ENCODE measurements at places on chromosomes 13 and 19.

DNA sequence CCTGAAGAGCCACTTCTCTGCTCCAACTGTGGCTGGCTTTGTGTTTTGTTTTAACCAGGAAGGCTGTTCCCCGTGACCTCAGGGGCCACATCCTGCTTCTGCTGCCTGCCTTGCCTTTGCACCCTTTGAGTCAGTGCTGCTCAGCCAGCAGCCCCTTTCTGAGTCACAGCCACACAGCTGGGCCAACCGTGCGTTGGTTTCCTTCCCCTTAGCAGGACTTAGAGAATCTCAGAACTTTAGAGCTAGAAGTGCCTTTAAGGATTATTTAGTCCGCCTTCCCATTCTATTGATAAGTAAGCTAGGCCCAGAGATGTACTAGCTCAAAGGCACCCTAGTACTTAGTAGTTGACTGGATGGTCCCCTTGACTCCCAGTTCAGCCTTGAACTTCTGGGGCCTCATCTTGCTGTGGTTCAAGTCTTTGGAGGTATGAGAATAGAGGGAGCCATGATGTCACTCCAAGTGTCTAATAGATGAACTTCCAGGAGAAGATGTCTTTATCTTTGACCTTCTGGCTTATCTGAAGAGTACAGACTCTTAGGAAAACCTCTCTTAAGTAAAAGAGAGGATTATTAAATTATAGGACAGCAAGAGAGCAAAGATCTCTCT, 8.0 kb downstream of the RGCC start:
- DNase-seq = peak; percentile 10

GRCh38 chr19:6736169-6736916, 1.0 kb downstream of the GPR108 start:
- peak; percentile 91 for DNase-seq

DNA sequence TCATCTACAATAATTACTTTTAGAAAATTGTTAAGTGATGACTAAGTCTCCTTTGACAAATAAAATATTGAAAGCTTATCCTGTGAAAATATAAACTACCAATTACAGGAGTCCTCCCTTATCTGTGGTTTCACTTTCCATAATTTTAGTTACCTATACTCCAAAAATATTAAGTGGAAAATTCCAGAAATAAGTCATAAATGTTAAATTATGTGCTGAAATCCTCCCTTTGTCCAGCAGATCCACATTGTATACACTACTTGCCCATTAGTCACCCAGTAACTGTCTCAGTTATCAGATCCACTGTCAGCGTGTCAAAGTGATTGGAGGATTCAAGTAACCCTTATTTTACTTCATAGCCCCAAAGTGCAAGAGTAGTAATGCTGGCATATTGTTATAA, 98.1 kb downstream of the SERP2 start:
- no peak for DNase-seq

DNA sequence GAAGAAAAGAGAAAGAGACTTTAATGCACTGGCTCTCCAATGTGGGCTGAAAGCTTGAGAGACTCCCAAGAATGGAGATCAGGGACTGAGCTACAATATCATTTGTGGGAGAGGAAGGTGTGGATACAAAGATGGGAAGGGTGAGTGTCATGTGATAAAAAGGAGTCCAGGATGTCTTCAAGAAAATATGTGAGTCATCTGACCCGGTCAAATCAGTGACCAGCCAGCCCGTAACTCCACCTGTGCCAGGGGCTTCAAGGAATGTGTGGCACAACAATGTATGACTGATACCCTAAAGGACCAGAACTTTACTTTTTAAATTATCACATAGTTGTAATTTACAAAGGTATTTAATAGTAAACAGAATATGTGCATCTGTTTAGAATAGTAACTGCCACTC, 97.2 kb downstream of the DOCK9 start:
- no peak for DNase-seq

- no peak for DNase-seq
Measured at GRCh38 chr13:113141601-113141970, 16.9 kb upstream of the PROZ start.

DNA sequence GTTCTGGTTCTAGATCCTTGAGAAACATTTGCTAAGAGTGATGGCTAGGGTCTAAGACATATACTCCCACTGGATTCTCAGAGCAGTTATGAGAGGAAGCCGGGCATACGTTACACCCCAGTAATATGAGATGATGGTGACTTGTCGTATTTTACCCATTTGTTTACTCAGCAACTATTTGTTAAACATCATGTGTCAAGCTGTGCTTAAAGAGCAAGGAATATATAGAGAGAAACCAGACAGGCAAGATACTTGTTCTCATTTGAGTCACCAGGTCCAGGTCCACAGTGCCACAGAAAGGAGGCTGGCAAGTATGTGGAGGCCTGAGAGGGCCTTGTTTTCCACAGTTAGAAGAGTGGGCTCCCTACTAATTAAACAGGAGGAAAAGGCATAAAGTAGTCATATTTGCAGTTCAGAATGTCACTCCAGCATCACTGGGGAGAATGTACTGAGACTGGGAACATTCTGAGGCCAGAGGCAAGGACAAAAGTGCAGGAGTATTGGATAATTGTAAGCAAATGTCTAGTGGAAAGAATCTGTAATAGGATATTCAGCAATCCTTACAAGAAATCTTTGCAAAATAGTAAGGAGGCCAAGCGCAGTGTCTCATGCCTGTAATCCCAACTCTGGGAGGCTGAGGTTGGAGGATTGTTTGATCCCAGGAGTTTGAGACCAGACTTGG, 142.2 kb downstream of the IRS2 start:
- no peak for DNase-seq

DNA sequence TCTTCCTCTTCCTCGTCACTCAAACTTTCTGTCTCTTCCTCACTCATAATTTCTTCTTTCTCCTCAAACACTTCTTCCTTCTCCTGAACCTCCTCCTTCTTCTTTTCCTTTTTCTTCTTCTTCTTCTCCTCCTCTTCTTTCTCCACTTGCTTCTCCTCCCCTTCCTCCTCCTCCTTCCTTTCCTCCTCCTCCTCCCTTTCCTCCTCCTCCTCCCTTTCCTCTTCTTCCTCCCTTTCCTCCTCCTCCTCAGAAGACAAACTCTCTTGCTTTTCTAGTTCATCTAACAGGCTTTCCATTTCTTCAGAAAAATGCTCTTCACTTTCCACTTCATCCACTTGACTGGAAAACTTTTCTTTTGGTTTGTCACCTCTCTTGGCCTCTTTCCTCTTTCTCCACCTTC, 19.8 kb downstream of the WDR87 start:
- no peak for DNase-seq

DNA sequence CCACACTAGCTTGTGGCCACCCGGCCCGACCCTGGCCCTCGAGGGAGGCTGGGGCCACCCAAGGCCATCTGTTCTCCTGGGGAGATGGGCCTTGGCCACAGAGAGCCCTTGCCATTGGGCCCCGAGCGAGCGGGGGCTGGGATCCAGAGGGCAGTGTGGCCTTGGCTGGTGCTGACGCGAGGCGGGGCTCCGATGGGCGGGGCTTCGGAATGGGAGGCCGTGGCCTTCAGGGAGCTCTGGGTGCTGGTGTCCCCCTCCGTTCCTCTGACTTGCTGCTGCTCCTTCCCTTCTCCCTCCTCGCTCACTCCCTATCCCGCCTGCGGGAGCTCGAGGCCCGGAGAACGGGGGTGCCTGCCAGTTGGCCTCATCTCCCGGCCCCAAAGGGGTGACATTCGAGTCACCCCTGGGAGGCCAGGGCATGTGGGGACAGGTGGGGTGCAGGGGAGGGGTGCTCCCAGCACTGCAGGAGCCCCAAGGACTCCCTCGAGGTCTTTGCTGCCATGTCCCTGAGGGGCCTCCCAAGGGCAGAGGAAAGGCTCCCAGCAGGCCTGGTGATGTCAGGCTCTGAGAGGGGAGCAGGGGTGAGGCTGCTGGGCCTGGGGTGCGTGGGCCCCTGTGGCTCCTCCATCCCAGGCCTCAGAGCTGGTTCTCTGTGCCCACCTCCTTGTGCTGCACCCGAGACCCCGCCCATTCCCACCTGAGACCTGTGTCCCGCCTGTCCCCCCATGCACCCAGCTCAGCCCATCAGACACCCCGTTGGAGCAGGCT, 4.2 kb downstream of the NCLN start:
- no peak for DNase-seq

DNA sequence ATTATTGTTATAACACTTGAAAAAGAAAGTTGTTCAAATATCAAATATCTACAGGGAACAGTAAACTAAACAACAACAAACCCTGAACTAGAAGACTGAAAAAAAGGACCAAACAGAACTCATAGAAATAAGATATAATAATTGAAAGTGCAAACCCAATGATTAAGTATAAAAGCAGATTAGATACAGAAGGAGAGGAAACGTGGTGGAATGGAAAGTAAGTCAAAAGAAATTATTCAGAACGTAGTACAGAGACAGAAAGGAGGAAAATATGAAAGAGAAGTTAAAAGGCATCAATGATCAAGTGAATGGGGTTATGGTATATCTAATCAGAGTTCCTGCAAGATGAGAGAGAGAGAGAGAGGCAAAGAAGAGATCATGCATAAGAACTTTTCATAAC, 174.2 kb upstream of the DACH1 start:
- DNase-seq = no peak

GRCh38 chr13:103066781-103067345, 646 bp upstream of the SLC10A2 start:
- no peak for DNase-seq

GRCh38 chr13:92734068-92734467, 492.5 kb upstream of the GPC6 start:
- DNase-seq = no peak

- no peak for DNase-seq
Measured at GRCh38 chr13:110453797-110454196, 107.7 kb downstream of the RAB20 start.

DNA sequence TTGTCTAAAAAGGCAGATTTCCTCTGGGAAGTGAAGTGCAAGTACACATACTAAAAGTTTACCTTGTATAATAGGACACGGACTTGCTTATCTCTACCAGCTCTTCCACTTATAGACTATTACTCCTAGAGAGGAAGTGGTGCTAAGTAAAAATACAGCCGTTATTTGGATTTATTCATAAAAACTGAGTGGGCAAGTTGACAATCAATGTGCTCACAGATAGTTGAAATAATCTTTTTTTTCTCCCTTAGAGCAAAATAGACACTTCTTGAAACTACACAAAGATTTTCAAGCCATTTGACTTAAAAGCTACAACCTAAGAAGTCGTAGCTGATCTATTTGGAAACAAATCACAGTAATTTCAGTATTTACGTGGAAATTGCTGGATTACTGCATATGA, 2584.7 kb upstream of the PCDH20 start:
- DNase-seq = no peak

DNA sequence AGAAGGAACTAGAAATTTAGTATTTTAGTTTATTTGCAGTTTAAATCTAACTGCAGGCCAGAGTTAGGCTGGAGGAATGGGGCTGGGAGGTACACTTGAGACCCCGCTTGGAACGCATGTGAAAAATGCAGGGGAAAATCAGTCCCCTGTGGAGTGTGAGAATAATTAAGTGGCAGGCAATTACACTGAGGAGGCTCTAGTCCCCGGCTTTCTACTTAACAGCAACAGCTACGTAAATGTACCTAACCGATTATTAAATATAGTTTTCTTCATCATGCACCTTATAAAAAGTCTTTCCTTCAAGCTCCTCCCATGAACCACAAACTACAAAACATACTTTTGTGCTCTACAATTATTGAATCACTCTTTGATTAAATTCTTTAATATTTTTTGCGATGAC, 804 bp downstream of the ZNF708 start:
- no peak for DNase-seq

DNA sequence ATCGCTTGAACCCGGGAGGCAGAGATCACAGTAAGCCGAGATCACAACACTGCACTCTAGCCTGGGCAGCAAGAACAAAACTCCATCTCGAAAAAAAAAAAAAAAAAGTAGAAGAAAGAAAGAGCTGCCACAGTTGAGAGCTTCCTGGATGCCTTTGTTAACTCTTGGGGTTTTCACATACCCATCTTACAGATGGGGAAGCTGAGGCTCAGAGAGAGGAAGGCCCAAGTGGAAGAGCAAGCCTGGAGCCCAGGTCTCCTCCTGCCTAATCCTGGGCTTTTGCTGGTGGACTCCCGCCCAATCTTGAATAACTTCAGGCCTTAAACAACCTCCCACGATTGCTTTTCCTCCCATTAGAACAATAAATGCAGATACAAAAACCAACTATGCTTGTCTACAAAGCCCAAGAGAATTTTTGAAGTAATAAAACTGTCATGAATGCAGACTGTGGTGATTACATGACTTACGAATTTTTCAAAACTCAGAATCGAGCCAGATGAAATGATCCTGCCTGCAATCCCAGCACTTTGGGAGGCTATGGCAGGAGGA, 41.7 kb downstream of the LTBP4 start:
- DNase-seq = no peak

GRCh38 chr13:102978168-102978567, 88.0 kb downstream of the SLC10A2 start:
- no peak for DNase-seq

DNA sequence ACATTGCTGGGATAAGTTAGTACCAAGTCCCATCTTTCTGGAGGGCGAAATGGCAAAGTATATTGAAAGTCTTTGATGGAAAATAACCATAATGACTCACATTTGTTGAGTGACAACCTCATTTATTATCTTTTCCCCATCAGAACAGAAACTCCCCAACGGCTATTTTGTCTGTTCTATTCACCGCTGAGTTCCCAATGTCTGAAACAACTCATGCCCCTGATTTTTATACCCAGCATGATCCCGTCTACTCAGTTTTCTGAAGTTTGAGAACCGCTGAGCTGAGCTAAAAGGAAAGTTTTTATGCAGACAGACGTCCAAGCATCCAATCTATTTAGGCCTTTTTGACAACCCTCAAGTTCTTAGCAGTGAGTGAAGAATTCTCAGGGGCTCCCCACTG, 7.8 kb upstream of the TINCR start:
- DNase-seq = no peak

DNA sequence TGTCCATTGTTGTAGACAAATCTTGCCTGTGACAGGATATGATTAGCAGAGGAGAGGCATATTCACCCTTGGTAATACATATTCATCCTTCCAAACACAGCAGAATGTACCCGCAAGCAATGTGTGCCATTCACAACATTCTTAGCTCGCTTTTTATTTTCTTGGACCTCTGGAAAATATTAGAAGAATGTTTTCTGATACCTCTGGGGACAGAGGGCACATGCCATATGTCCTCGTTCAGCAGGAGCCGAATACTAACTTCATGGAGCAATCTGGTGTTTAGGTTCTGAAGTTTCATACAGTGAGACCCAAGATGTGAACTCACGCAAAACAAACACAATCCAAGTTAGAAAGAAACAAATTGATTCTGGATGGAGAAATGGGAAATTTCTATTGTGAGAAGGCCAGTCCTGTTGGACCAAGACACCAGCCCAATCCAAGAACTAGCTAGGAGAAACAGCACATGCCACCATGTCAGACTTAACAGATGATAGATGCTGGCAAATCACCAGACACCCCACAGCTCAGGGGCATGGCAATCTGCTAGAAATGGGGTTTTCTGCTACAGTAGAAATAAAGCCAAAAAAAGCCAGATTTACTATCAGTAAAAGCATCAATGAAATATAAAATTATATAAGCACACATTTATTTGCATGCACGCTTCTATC, 297.4 kb downstream of the DCLK1 start:
- DNase-seq = no peak

DNA sequence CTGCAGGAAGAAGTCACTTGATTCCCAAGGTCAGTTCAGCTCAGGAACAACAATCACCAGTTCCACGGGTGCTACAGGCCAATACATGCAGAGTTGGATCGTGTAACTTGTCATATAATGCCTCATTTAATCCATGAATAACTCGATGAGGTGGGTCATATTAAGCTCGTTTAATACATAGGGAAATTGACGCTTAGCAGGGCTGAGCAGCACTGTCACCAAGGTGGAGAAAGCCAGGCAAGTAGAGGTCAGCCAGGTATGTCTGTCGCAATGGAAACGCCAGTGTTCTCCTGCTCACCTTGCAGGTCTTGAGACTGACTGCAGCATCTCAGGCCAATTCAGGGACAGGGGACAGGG, 52.3 kb downstream of the CCDC70 start:
- no peak for DNase-seq
